ENCODE measurements at places on chromosomes 12 and 14. TPM values are rescaled to one million over a fixed set of nuclear protein-coding genes. Genes with fewer than 3 reads are reported as not detected.

DNAAF2 gene
- 17.6 TPM for total RNA-seq

GZMB gene
- total RNA-seq, result 2,724 TPM

TSPAN11 gene
- not detected for total RNA-seq

NDRG2 gene
- total RNA-seq, result 5.0 TPM

DNA sequence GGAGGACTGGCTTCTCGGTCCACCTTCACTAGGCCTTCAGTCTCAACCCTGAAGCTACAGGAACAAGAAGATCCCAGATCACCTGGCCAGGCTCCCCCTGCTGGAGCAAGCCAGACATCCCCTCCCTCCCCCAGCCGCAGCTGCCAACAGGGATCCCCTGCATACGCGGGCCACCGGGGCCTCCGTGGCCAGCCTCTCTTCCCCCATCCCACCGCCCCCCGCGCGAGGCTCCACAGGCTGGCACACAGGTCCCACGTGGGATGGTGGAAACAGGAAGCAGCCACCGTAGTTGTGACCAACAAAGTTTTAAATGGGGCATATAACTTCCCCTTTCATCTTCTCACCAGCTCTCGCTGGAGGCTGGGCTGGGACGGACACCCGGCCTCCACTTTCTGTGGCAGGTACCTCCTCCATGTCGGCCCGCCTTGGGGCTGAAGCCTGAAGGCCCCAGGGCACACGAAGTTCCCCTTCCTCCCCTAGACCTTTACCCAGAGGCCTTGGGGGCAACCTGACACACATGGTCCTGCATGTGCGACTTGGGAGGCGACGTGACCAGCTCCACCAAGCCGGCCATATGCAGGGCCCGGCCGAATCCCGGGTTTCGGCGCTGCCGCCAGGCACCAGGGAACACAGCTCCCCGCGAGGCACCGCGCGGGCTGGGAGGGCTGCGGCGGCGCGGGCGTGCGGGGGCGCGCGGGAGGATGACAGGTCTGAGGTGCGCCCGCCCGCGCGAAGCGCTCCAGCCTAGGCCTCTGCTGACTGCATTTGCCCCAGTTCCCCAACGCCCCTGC, 44.4 kb upstream of the PNMA1 start:
- DNase-seq, result peak; percentile 75

DNA sequence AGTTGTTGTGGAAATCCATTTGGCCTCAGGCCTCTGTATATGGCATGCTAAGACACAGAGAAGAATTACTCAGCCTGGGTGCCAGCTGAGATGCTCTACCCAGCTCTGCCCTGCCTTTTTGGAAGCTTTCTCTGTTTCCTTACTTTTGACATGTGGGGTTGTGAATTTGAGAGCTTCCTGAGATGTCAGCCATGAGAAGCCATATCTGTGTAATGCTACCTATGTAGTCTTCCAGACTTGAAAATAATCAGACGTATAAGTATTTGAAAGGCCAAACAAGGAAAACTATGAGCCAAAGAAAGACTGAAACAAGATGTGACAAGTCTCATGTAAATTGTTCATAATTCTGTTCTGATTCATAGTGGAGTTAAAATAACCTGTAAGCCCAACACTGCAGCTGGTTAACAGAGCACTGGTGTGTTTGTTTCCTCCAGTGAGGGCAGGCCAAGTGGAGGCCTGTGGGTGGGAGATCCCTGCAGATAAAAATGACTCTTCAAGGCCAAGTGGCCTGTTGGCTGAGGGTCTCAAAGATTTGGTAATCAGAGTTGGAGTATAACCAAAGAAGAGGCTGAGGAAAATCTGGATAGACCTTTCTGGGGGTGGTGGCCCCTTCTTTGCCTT, 94.0 kb downstream of the TMX1 start:
- DNase-seq, result no peak

DNA sequence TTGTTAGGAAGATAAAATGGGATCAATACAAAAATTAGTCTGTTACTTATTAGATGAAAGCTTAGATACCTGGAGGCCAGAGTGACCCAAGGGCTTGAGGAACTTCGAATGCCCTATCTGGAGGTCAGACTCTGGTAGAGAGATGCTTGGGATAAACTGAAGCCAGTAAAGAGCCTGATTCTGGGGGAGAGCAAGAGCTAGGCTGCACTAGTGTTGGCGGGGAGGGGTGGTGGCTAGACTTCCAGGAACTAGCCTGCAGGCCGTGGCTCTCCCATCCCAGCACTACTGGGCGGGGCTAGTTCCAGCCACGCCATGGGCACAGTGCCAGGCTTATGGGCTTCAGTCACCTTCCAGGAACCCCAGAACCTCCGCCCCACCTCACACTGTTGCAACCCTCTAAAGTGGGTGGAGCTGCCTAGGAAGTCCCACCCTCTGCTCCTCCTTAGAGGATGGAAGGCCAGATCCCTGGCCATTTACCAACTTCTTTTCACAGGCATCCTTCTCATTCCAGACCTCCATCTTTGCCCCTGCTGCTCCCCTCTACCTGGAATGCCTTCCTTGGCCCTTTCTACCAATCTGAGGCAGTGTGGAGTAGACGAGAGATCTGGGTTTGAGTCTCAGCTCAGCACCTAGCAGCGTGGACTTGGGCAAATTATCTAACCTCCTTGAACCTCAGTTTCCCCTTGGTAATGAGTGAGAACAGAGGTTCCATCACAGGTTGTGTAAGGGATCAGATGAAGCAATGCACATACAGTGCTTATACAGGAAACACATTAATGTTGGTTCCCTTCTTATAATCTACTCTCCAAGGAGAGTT, 6.3 kb upstream of the NFE2 start:
- no peak for DNase-seq

DNA sequence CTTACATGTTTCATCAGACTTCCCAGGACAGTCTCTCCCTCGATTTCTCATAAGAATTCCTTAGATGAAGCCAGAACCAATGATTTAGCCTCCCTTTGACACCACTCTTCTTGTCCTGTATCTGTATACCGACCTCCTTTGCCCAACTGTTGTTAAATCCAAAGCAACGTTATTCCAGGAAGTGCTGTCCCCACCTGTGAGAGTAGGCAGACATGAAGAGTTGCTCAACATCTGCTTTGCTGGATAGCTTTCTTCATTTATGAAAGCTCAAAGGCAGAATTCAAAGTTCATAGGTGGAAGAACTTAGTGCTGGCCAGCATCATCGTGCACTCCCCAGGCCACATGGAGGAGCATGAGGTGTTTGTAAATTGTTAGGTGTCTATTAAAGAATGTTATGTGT, 55.6 kb downstream of the GTF2A1 start:
- no peak for DNase-seq

DNA sequence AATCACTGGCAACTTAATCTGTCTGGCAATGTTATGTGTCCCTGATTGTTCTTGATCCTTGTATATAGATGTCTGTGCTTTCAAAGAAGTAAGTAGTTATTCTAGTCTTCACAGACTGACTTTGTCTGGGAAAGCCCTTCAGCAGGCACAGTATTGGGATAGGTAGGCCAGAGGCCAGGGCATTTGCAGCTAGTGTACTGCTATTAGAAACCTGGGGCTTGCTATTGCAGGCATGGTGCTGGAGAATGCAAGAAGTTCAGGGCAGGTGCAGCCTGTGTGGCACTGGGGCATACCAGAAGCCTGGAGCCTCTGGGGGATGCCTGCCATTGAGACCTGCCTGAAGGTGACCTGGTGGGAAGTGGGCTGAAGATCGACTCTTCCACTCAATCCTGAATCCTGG, 96.3 kb downstream of the TMTC3 start:
- DNase-seq, result no peak

DNA sequence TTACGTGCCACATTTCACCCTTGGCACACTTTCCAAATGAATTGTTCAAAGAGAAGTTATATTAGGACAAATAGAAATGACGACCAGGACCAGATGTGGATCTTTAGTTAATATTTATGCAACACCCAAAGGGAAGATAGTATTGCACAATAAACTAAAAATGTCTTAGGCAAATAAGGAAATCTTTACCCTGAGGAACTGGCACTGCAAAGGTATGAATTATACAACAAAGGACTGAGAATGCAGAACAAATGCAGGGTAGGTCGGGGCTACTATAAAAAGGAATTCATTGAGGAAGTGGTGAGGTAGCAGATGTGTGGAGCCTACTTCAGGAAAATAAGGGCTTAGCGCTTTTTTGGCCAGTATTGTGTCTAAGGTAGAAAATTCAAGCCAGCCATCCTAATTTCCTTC, 3.9 kb upstream of the TMTC2 start:
- no peak for DNase-seq

DNA sequence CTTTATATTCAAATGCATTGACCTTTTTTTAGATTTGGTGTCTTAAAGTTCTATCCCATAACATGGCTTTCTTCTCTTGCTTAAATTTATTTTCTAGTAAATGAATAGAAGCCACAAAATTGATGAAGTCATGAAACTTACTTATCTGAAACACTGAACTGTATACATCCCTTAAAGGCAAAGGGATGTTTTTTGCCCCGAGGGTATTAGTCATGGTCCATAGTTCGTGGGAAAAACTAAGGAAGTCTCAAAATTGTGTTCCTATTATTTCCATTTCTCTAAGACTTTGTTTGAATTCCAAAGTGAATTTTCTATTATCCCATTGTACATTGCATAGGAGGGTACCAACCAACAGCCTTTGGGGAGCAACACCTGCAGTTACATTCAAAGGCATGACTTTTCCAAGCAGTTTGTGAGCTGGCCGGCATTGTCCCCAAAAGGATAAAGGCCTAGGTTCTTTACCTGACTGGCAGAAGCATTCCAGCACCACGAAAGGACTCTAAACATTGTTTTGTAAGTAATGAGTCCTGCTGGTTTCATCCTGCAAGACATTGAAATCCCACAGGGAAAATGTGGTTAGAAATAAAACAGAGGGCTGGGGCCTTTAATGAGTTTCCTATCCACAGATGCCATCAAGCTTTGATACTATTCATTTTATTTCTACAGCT, 473.5 kb downstream of the PRKD1 start:
- DNase-seq, result no peak

- no peak for DNase-seq
These were observed 15.7 kb upstream of the HMGA2 start for GRCh38 chr12:65808580-65808979.

DNA sequence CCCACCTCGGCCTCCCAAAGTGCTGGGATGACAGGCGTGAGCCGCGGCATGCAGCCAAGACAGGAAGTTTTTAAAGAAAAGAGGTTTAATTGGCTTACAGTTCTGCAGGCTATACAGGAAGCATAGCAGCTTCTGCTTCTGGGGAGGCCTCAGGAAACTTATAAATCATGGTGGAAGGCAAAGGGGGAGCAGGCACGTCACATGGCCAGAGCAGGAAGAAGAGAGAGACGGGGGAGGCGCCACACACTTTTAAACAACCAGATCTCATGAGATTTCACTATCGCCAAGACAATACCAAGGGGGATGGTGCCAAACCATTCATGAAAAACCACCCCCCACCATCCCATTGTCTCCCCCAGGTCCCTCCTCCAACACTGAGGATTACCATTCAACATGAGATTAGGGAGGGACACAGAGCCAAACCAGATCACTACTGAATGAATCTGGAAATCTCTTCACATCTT, 14.1 kb downstream of the CCDC63 start:
- DNase-seq, result no peak

- DNase-seq, result no peak
These were observed 154.8 kb downstream of the TPH2 start for GRCh38 chr12:72093424-72093823.

DNA sequence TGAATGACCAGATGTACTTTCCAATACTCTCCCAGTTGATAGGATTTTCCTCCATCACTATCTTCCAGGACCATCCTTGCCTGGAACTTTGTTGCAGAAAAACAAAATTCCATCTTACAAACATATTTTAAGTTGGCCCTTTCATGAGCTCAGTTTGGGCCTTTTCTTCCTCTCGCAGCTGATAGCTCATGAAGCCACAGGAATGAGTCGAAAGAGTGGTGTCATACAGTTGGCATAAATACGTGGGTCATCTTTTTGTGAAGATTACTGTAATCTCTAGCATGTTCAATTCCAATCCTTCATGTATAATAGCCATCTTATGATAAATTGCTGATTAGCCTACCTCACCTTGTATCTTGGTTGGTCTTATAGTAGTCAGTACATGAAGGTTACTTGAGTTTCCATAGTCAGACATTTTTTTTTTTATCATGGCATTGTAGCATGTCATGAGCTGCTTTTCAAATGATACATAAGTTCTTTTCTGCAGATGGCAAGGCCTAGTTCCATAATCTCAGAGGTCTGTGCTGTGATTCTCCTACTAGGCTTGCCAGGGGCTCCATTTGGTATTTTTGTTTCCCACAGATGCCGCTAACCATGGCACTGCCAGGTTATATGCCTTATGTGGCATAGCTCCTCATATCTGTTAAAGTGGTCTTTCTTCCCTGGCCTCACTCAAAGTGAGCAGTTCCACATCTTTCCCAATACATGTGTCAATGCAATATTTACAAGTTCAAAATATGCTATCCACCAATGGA, 380.6 kb upstream of the DCN start:
- DNase-seq, result no peak

DNA sequence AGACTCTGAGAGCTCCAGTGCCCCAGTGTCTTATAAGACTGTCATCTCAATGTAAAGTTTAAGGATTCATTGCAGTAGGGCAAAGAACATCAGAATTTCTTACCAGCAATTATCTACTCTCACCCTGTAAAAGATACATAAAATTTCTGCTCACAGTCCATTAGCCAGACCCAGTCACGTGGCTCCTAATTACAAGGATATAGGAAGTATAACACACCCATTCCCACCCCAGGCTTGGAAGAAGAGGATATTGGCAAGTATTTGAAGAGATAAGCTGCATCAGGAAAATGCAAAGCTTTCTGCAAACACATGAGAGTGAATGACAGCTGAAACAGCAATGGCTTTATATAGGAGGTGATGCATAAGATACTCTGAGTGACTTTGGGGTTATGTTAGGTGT, 14.3 kb downstream of the SYT1 start:
- DNase-seq, result no peak

DNA sequence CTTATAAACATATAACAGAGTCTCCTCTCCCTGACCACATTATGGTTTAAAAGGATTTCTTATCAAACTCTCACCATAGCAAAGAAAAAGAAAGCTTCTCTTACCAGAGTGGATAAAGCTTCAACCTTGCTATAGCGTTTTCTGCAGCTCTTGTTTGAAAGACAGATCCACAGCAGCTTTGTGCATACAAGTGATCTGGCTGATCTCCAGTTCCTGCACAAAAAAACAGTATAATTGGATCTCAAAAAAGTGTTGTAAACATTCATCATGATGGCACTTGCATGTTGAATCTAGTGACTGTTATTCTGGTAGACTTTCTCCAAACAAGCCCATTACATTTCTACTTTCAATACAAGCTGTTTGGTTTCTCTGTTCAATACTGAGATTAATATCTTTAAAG, 178.9 kb upstream of the MGAT4C start:
- no peak for DNase-seq

GRCh38 chr12:31275491-31275890, 50.5 kb downstream of the SINHCAF start:
- no peak for DNase-seq

- no peak for DNase-seq
These were observed 13.0 kb downstream of the ATG14 start for GRCh38 chr14:55398679-55399078.

Measured in CD8-positive, alpha-beta memory T cell (primary cell).